Activated CD8-positive, alpha-beta memory T cell treated with anti-CD3 and anti-CD28 coated beads, Interleukin-2, amount 10 ng/mL, durations not matched to agents 7 days and 5 days (primary cell): ENCODE measurements at places on chromosomes 11 and 22. TPM values are rescaled to one million over a fixed set of nuclear protein-coding genes. Genes with fewer than 3 reads are reported as not detected.

DNA sequence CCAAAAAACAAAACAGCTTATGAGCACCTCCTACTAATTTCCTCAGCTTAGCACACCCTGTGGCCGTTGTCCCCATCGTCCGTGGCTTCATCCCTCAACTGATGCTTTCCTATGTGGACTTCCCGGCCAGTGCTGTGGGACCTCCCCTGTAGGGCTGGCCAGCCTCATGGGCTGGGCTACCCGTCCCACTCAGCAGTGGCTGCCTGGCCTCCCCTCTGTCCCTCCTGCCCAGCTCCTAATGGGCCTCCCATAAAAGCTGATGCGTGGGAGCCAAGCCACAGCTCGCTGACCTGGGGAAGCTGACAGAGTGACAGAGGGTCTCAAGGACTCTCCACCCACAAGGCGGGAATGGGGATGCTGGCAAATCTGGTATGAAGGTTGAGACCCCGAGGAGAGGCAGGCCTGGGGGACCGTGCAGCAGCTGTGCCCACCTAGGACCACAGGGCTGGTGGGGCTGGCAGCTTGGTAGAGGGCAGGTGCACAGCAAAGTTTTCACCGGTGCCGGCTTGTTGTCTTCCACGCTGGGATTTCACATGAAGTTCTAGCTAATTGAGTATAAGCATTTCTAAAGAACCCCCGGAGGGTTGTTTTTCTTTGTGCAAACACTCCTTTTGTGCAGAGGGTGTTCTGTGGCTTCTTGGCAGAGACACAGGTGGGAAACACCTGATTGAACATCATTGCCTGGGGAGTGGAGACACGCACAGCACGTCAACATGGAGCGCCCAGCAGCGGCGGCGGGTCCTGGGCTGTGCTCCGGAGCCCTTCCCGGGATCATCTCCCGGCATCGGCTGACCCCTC is 23.2 kb downstream of the TBX1 start:
- DNase-seq: no peak

GRCh38 chr22:41106122-41106968 is 14.0 kb downstream of the EP300 start:
- no peak for DNase-seq

DNA sequence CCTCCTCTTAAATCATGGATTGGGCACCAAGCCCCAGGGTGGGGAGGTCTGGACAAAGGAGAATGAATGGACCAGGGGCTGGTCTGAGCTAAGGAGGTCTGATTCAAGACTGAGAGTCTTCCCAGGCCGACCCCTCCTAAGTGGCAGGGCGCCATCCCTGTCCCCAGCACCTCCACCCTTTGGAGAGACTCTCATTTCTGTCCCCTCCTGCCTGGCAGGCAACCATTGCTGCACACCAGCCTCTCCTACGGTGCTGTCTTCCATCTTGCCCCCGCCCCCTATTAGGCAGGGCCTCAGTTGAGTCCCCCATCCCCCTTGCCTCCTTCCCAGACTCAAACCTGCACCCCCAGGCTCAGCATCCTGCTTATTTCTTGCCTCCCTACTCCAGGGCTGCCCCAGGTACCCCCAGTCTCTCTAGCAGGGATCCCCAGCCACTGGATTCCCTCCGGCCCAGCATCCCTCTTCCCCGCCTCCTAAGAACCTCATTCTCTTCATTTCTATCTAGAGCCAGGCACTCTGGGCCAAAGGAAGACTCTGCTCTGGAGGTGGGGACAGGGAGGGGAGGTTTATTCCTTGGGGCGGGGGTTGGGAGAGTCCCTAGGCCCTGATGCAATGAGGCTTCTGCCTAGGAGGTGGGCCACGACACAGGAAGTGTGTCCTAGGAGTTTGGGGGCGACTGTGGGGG is 1.7 kb upstream of the RCOR2 start:
- DNase-seq: no peak

- DNase-seq: no peak
These were observed 5.4 kb downstream of the OR8B12 start for GRCh38 chr11:124538019-124538418.

DNA sequence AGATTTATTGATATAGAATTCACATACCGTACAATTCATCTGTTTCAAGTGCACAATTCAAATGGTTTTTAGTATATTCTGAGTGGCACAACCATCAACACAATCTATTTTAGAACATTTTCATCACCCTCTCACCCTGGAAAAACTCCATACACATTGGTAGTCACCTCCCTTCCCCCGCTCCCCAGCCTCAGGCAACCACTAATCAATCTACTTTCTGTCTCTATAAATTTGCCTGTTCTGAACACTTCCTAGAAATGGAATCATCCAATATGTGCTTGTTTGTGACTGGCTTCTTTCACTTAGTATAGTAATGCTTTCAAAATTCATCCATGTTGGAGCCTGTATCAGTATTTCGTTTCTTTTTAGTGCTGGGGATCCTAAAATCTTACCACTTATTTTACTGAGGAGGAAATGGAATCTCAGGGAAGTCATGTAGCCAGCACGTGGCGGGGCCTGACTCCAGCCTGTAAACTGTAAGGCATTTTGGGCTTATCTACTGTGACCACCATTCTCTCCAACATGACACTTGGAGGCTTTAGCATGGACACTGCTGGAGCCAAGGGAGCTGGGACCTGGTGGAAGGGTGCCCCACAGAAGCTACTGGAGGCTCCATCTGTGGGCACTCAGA is 905 bp upstream of the UCP3 start:
- DNase-seq: no peak

DNA sequence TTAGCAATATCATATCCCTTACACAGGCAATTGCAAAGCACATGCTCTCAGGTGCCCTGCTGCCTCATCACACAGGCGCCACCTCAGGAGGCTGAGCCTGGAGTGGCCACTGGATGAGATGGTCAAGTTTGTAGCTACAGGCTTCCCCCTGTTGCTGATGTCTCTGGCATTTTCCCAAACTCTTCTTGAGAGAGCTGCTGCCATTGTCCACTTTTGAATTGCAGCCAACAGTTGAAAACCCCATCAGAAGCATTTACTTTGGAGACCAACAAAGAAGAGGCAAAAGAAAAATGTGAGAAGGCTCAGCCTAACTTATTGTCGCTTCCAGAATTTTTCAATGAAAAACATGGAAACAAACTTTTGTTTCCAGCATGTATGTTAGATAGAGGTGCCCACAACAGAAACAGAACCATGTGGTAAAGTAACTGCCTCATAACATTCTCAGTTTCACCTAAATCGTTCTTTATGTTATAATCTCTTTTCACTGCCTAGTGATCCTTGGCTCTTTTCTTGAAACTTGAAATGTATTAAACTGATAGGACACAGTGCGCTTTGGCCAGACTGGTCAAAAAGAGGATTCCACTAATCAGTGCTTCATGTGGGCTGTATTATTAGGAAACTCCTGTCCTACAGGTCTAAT is 47.6 kb upstream of the OR8B8 start:
- DNase-seq: no peak

DNA sequence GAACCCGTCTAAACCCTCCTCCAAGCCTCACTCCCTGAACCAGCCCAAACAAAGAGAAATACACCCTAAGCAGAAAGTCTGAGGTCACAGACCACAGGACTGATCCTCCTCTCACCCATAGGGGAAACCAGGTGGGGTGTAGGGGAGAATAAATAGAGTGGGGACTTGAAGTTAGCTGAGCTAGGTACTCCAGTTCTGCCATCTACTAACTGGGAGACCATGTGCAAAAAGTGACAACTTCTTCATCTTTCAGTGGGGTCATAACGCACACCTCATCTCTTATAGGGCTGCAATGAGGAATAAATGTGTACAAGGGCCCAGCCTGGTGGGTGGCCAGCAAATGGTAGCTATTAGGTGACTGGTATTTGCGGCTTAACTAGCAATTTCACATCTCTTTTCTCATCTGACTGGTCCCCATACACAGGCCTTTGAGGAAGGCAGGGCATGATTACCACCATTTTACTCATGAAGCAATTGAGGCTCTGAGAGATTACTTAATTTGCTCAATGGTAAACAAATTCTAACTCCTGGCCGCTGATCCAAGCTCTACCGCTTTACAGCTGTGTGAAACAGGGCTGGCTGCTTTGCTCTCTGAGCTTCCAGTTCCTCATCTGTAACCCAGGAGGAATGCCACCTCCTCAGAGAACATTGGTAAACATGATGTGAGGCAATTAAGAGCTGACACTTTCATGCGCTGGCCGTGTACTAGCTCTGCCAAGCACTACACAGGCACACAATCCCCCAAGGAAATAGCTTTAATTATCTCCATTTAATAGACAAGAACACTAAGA is 16.6 kb downstream of the TBC1D10A start:
- no peak for DNase-seq

DNA sequence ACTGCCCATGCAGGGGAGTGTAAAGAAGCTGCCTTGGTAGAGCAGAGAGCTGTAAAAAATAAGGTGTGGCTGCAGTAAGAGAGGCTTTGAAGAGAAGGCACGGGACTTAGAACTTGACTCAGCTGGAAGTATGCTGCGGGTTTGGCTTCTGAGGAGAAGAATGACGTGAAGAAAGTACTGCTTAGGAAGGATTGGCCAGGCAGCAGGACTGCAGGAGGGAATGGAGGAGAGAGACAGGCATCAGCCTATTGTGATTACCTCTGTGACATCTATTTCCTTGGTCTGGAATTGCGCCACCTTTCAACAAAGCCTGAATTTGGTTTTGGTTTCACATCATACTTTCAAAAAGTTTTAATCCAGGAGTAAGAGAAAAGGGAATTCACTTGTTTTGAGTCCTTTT is 22.5 kb downstream of the PRRG4 start:
- no peak for DNase-seq

- DNase-seq: no peak
These were observed 2249.5 kb downstream of the LRRC4C start for GRCh38 chr11:39209981-39210380.

GRCh38 chr11:46378296-46378695 is 3.2 kb upstream of the MDK start:
- DNase-seq: no peak

GRCh38 chr11:69635195-69635594 is 5.8 kb upstream of the CCND1 start:
- DNase-seq: no peak

GRCh38 chr11:93481279-93481678 is 61.9 kb downstream of the SMCO4 start:
- no peak for DNase-seq

- DNase-seq: no peak
These were observed 5.1 kb downstream of the ABCC8 start for GRCh38 chr11:17471501-17471900.

- no peak for DNase-seq
These were observed 435.3 kb downstream of the SOX6 start for GRCh38 chr11:15920856-15921629.

DNA sequence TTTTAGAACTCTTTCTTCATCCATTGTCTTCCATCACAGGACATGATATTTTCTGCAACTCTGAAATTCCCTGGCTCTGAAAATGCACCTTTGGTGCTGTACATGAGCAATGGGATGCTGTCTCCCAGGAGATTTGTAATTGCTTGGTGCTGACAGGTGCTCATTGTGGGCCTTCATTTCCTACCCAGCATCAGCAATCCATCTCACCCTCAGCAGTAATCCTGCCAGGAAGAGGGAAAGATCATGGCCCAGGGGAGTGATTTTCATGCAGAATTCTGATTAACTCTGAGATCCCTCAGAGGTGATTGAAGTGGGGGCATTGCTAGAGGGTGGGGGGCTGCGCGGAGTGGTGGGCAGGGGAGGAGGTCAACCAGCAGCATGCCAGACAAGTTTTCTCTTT is 651.7 kb downstream of the NELL1 start:
- no peak for DNase-seq

DNA sequence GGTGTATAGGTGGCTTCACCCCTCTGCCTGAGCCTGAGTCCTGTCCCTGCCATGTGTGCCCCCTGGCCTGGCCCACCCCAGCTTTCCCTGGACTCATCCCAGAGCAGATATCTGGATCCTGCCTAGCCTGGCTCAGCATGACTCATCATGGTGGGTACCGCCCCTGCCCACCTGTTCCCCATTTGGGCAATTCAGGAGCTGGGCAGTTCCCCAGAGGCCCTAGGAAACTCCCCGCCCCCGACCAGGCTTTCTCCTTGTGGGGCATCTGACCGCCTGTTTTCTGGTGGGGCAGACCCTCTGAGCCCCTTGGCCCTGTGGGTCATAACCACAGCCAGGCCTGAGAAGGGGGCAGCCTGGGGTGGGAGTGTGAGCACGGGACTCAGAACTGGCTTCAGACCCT is 4.4 kb downstream of the TSPO start:
- DNase-seq: no peak

DNA sequence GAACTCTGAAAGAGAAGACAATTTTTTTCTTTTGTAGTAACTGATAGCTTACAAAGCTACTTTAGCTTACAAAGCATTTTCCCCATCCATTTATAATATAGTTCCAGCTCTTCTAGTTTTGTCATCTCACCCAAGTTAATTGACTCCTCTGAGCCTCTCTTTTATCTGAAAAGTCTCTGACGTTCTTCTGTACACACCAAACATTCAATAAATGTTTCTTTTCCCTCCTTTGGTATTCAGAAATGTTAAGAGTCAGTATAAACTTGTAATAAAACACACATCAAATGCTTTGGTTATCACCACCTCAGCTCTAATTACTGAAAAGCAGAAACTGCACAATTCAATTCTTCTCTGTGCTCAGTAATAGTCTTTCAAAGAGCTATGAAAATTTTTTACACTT is 5.9 kb downstream of the CCDC90B start:
- no peak for DNase-seq

- no peak for DNase-seq
These were observed 42.4 kb downstream of the ABTB2 start for GRCh38 chr11:34315394-34315793.

DNA sequence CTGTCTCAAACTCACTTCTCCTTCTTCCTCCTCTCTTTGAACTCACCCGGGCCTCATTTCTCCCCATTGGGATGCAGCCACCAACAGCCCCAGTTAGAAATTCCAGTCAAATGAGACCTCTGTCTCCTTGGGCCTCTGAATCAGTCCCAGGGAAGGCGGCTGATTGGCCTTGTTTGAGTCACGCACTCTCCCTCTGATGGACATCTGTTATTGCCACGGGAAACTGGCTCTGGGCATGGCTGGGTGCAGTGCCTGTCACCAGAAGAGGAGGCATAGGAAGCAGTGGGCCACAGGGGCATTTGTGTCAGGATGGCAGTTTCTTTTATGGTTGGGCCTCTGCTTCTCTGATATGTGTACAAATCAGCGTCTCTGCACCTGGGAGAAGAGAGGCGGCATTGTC is 9.6 kb upstream of the WNT11 start:
- no peak for DNase-seq

The HMOX1 gene
- 0.88 TPM for total RNA-seq

The CD3D gene
- 428 TPM for total RNA-seq

The TBRG1 gene
- 48.5 TPM for total RNA-seq

The MCM5 gene
- 271 TPM for total RNA-seq

The F2 gene
- total RNA-seq: not detected

The KIRREL3 gene
- not detected for total RNA-seq
